ENCODE measurements at places on chromosomes 13 and 19.

- peak; percentile 52 for DNase-seq
Observed at GRCh38 chr13:45950386-45951000, 98.9 kb upstream of the SIAH3 start.

- DNase-seq: no peak
Observed at GRCh38 chr19:48708471-48708870, 11.1 kb downstream of the MAMSTR start.

DNA sequence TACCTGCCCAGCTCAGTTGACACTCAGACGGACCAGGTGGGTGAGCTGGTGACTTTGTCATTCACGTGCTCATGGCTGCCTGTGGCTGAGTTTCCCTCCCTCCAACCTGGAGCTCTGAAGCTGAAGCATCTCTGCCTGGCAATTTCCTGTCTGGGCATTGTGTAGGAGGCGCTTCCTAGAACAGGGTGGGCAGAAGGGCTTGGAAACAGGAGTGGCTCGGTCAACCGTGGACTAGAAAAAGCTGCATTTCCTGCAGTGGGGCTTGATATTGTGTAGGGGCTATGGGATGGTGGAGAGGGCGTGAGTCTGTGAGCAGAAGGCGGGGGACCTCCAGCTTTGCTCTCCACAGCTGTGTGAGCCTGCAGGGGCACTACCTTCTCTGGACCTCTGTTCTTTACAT is 278.3 kb downstream of the TEX29 start:
- DNase-seq: no peak

DNA sequence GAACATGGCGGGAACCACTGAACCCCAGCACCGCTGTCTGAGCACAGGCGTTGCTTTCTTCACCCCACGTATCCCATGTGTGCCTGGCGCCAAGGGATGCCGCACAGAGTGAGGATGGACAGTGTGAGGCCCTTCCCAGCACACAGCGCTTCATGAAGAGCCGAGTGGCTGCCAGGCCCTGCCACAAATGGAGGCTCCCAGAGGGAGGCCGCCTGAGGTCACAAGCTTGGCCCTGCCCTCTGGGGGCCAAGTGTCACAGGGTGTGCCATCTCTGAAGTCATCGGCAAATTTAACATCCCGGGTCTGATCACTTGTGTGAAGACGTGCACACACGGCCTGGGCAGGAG is 24.4 kb downstream of the MPND start:
- DNase-seq: peak; percentile 25

- peak; percentile 90 for DNase-seq
Observed at GRCh38 chr19:10836479-10837330, 693 bp upstream of the TMED1 start.

DNA sequence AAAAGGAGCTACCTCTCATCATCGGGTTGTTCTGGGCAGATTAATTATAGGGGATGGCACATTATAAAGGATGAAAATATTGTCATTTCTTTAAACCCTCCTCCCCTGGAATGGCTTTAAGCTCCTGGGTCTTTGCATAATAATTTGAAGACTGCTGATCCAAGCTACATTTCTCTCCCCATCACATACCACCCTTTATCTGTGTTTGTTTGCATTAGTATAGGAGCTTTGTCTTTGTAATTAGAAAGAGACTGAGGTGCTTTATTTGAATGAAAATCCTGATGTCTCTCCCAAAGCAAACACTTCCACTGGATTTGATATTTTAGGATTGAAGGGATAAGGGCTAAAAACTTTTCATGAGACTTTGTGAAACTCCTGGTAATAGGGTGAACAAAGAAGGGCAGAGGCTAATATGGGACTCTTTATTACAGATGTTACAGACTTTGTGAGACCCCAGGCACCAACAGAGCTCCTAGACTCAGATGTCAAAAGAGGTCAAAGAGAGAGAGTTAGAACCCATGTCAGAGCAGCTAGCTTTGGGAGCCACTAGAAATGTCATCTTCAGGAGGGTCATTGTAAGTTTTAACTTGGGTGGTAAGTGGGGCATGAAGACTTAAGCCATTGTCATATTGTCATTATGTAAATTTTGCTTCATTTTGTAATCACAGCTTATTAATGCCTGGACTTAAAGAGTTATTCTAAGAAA is 75.3 kb upstream of the RXFP2 start:
- no peak for DNase-seq
